ENCODE measurements at places on chromosomes 12 and 14. TPM values are rescaled to one million over a fixed set of nuclear protein-coding genes. Genes with fewer than 3 reads are reported as not detected.
A peak's percentile ranks its signal among the peaks of the same experiment; 100 is the strongest.

TRMT5 gene
- total RNA-seq = 11.4 TPM

GDF11 gene
- total RNA-seq = 13.9 TPM

SLC17A8 gene
- total RNA-seq = 0.34 TPM

CLEC4D gene
- 24.9 TPM for total RNA-seq

TMED8 gene
- 18.8 TPM for total RNA-seq

DNA sequence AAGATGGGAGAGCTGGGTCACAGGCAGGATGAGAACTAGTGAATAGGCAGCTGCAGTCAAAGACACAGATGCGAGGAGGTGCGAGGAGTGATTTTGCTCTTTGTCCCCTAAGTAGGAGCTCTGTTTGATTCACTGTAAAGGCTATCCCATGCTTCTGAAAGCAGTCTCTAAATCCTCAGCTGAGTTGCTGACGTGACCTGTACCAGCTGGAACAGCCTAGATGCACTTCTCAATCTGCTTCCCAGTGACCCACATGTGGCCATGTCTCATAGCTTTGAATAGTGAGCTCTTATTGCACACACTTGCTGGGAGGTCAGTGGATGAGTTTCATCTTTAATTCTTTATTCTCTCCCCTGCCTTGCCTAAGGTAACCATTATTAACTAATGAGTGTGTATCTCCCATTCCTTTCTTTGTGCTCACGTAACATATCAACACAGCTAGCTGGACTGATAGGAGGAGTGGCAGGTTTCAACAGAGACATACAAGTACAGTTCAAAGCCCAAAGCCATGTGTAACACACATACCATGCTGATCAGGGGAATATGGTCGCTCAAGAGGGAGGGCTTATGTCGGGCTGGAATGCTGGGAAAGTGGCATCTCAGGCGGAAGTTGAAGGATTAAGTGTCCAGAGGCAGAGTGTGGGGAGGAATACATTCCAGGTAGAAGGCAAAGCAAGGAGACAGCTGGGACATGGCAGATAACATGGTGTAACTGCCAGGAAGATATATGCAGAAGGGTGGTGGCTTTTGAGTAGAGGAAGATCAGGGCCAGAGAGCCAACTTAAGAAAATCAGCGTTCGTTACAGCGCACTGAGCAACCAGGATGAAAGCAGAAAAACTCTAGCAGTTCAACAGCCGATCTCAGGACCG is 15.4 kb upstream of the YY1 start:
- peaks cover 42% of the 10 kb centered on the region for H3K4me1 ChIP-seq
- DNase-seq = peak; percentile 15
- no peaks in the 10 kb centered on the region for H3K27me3 ChIP-seq
- H3K36me3 ChIP-seq = no peaks in the 10 kb centered on the region
- no peak overlapping the region for H3K4me3 ChIP-seq

- H3K36me3 ChIP-seq = no peaks in the 10 kb centered on the region
- H3K4me3 ChIP-seq = no peak overlapping the region
- DNase-seq = no peak
- no peaks in the 10 kb centered on the region for H3K27me3 ChIP-seq
- no peak overlapping the region for H3K27ac ChIP-seq
These were observed 15.1 kb downstream of the EPYC start for GRCh38 chr12:90989686-90990111.

DNA sequence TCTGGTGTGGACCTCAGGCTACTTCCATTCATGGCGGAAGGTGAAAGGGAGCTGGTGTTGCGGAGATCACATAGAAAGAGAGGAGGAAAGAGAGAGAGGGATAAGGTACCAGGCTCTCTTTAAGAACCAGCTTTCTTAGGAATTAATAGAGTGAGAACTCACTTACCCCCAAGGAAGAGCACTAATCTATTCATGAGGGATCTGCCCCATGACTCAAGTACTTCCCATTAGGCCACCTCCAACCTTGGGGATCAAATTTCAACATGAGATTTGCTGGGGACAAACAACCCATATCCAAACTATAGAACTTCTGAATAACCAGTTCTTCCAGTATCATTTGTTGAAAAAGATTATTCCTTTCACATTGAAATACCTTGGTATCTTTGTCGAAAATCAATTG is 34.0 kb upstream of the C2CD5 start:
- H3K36me3 ChIP-seq = no peaks in the 10 kb centered on the region
- H3K4me3 ChIP-seq = no peak overlapping the region
- no peak for DNase-seq
- no peak overlapping the region for H3K27ac ChIP-seq
- no peaks in the 10 kb centered on the region for H3K4me1 ChIP-seq

DNA sequence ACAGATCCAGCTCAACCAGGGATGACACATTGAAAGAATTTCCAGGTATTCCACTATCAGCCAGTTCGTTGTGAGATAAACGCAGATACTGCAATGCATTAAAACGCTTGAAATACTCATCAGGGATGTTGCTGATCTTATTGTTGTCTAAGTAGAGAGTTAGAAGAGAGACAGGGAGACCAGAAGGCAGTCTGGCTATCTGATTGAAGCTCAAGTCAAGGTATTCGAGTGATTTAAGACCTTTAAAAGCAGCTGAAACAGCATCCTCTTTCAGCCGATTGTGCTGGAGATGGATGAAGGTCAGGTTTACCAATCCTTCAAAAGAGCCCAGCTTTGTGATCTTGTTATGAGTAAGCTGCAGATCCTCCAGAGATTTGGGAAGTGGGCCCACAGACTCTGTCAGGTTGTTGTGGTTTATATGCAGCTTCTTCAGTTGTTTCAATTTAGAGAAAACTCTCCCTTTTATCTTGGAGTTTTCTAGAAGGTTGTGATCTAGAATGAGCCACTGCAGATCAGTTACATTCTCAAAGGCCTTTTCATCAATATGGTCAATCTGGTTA is 3.0 kb downstream of the LUM start:
- no peak for DNase-seq
- H3K27me3 ChIP-seq = no peaks in the 10 kb centered on the region
- H3K27ac ChIP-seq = no peak overlapping the region
- no peaks in the 10 kb centered on the region for H3K4me1 ChIP-seq
- no peaks in the 10 kb centered on the region for H3K36me3 ChIP-seq
- no peak overlapping the region for H3K4me3 ChIP-seq

DNA sequence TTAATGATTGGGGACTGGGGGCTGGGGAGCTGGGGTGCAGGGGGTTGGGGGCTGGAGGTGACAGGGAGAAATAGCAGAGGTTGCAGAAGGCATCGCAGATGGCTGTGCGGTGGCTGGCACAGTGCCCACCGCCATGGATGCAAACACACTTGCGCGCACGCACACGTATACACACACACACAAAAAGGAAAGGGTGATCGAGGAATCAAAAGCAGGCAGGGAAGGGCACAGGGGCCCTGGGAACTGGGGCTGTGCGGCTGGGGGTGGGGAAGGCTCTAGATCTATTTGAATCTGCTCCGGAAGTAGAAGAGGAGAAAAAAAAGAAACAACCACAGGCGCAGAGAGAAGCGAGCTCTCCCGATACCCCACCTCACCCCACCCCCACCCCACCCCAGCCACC is 39.4 kb downstream of the ZFHX2 start:
- H3K27me3 ChIP-seq = no peaks in the 10 kb centered on the region
- DNase-seq = no peak
- no peak overlapping the region for H3K27ac ChIP-seq

GRCh38 chr14:28608443-28608842 is 158.1 kb upstream of the FOXG1 start:
- no peak overlapping the region for H3K27ac ChIP-seq
- no peaks in the 10 kb centered on the region for H3K4me1 ChIP-seq
- H3K36me3 ChIP-seq = no peaks in the 10 kb centered on the region
- H3K4me3 ChIP-seq = no peak overlapping the region
- H3K27me3 ChIP-seq = no peaks in the 10 kb centered on the region
- DNase-seq = no peak

DNA sequence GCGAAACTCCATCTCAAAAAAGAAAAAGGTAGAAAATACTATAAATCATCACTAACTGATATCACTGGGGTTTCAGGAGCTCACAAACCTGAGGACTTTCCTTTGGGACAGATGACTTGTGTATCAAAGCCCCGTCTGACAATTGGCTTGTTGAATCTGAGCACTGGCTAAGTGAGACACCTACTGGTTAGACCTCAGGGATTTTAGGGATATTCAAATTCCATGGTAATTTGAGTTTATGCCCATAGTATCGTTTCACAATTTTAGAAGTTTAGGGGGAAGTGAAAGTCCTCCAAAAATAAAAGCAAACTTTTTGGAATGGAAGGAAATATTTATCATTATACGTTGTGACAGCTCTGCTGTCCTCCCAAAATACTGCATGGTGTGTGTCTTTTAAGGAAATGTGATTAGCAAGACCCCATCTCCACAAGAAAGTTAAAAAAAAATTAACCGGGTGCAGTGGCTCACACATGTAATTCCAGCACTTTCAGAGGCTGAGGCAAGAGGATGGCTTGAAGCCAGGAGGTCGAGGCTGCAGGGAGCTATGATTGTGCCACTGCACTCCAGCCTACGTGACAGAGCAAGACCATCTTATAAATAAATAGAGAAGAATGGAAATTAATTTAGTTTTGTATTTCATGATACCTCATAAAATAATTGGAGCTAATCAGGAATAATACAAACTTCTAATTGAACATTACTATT is 49.2 kb downstream of the FBXL14 start:
- H3K4me3 ChIP-seq = no peak overlapping the region
- H3K4me1 ChIP-seq = no peaks in the 10 kb centered on the region
- H3K27ac ChIP-seq = no peak overlapping the region
- H3K27me3 ChIP-seq = no peaks in the 10 kb centered on the region

DNA sequence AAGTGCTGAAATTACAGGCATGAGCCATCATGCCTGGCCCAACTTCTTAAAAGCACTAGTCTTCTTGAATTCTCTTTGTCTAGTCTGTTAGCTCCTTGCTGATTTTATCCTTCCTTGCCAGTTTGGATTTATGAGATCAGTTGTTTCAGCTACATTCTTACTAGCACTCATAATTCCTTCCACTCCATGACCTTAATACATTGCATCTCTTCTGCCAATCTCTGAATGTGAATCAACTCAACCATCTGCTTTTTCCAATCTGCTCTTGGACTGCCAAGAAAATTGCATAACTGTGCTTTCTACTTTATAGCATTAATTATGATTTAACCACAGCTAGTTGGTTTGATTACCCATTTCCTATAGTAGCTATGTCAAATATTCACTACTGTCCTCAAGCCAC is 14.9 kb upstream of the HEATR5A start:
- H3K4me1 ChIP-seq = no peaks in the 10 kb centered on the region
- H3K36me3 ChIP-seq = no peaks in the 10 kb centered on the region
- H3K27me3 ChIP-seq = no peaks in the 10 kb centered on the region
- DNase-seq = no peak

GRCh38 chr14:35414365-35414764 is 9.8 kb upstream of the NFKBIA start:
- no peaks in the 10 kb centered on the region for H3K36me3 ChIP-seq
- H3K27ac ChIP-seq = peak overlapping the region; percentile 67
- no peak overlapping the region for H3K4me3 ChIP-seq
- H3K4me1 ChIP-seq = peaks cover 26% of the 10 kb centered on the region

- peaks cover 28% of the 10 kb centered on the region for H3K36me3 ChIP-seq
- H3K4me1 ChIP-seq = peaks cover 47% of the 10 kb centered on the region
- H3K4me3 ChIP-seq = no peak overlapping the region
- no peak for DNase-seq
These were observed 16.9 kb downstream of the PPP4R3A start for GRCh38 chr14:91493169-91493568.

GRCh38 chr12:116066381-116067230 is 210.9 kb downstream of the MED13L start:
- no peak overlapping the region for H3K4me3 ChIP-seq
- H3K4me1 ChIP-seq = peaks cover 28% of the 10 kb centered on the region
- no peaks in the 10 kb centered on the region for H3K27me3 ChIP-seq
- H3K36me3 ChIP-seq = no peaks in the 10 kb centered on the region
- peak; percentile 80 for DNase-seq

Data from spleen (tissue), 13 donors.